Peyer's patch (tissue), 4 donors: ENCODE measurements at places on chromosomes 7 and 10.

GRCh38 chr7:96016056-96016586 is 243.8 kb downstream of the DYNC1I1 start:
- H3K36me3 ChIP-seq: no peaks in the 10 kb centered on the region
- no peaks in the 10 kb centered on the region for H3K27me3 ChIP-seq
- DNase-seq: no peak
- H3K4me1 ChIP-seq: no peaks in the 10 kb centered on the region
- H3K27ac ChIP-seq: no peak overlapping the region

DNA sequence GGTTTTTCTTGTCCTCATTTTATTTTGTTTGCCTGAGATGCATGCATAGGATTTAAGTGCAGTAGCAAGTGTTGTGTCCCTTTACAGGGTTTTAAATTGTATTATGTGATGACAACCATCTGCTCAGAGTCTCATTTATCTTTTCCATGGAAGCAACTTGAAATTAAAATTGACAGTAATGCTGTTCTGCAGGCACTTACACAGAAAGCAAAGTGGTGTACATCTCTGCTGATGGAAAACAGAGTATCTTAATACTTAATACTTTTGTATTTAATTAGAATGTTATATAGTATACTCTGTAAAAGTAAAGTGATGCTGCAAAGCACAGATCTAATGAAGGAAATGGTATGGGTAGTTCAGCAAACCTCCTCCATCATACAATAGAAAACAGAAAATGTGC is 482.9 kb downstream of the POM121L12 start:
- no peak for DNase-seq
- no peaks in the 10 kb centered on the region for H3K36me3 ChIP-seq
- H3K27ac ChIP-seq: no peak overlapping the region
- no peaks in the 10 kb centered on the region for H3K27me3 ChIP-seq
- H3K4me3 ChIP-seq: no peak overlapping the region

DNA sequence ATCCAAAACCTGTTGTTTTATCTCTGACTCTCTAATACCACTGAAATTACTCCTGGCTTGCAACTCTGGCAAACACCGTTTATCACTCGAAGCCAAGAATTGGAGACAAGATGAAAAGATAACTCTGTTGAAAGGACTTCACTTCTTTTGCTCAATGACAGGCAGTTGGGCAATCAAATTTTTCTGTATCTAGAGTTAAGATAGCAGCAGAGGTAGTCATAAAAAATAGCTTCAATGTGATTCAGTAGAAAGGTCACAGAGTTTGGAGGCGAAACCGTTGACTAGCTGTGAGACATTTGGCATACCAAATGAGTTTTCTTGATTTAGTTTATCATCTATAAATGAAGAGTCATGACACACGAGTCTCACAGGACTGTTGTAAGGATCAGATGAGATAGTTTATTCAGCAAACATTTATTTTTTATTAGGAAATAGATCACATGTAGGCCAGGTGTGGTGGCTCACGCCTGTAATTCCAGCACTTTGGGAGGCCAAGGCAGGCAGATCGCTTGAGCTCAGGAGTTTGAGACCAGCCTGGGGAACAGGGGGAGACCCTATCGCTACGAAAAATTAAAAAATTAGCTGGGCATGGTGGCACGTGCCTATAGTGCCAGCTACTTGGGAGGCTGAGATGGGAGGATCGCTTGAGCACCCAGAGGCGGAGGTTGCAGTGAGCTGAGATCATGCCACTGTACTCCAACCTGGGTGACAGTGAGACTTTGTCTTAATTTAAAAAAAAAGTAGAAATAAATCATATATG is 23.6 kb downstream of the AKR1B1 start:
- no peak for DNase-seq
- no peak overlapping the region for H3K27ac ChIP-seq
- H3K4me1 ChIP-seq: no peaks in the 10 kb centered on the region
- no peak overlapping the region for H3K4me3 ChIP-seq

DNA sequence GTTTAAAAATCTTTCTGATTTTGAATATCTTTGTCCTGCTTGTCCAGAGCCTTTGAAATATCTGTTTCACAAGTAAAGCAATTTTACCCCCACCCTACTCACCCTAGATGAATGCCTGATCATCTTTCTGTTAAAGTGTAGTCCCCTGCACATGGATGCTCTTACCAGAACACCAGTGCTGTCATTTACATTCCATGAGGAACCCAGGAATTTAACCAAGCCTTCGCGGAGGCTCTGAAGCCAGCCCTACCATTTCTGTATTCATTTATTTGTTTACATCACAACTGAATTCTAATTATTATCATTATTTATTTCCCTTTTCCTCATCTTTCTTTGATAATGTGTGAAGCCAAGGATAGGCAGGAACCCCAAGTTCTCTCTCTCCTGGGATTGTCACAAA is 167.8 kb upstream of the MYO3A start:
- no peak for DNase-seq
- no peaks in the 10 kb centered on the region for H3K27me3 ChIP-seq
- H3K36me3 ChIP-seq: no peaks in the 10 kb centered on the region

DNA sequence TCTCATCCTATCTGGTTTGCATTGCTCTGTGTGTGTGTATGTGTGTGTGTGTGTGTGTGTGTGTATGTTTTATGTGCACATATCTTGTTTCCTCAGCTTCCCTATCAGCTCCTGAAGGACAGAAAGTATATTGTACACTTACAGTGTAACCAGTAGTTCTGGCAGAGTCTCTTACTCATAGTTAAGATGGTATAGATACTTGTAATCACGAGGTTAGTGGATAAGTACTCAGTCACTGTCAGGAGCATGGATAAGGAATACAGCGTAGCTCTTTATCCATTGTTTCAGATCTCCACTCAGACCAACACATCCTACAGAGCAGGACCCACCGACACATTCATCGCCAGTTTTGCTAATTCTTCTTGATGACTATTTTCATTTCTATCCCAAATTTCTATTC is 275.0 kb downstream of the TSPAN12 start:
- no peaks in the 10 kb centered on the region for H3K36me3 ChIP-seq

GRCh38 chr7:130598056-130598455 is 70.5 kb downstream of the COPG2 start:
- no peak overlapping the region for H3K4me3 ChIP-seq
- no peaks in the 10 kb centered on the region for H3K4me1 ChIP-seq
- no peak for DNase-seq

- H3K36me3 ChIP-seq: no peaks in the 10 kb centered on the region
- H3K4me1 ChIP-seq: peaks cover 10% of the 10 kb centered on the region
- peak; percentile 38 for DNase-seq
- no peaks in the 10 kb centered on the region for H3K27me3 ChIP-seq
- peak overlapping the region; percentile 35 for H3K4me3 ChIP-seq
Measured at GRCh38 chr7:116511552-116512519, 12.3 kb downstream of the CAV2 start.

DNA sequence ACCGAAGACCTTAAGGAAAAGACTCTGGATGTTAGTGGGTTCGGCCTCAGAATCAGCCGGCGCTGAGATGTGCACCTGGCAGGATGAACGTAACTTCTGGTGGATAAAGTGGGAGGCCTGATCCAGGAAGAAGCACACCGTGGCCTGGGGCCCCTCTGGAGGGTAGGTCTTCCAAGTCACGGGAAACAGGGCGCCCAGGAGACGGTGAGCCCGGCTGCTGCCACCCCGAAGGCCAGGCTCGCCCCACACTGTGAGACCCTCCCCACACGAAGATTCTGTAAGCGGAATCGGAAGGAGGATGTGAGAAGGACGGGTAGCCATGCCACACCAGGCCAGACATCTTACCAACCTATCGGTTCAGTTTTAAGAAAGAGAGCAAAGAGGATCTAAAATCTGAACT is 279.0 kb downstream of the DNAJB6 start:
- H3K36me3 ChIP-seq: no peaks in the 10 kb centered on the region
- H3K27me3 ChIP-seq: no peaks in the 10 kb centered on the region
- H3K27ac ChIP-seq: no peak overlapping the region
- no peak for DNase-seq
- H3K4me3 ChIP-seq: no peak overlapping the region
- H3K4me1 ChIP-seq: no peaks in the 10 kb centered on the region

DNA sequence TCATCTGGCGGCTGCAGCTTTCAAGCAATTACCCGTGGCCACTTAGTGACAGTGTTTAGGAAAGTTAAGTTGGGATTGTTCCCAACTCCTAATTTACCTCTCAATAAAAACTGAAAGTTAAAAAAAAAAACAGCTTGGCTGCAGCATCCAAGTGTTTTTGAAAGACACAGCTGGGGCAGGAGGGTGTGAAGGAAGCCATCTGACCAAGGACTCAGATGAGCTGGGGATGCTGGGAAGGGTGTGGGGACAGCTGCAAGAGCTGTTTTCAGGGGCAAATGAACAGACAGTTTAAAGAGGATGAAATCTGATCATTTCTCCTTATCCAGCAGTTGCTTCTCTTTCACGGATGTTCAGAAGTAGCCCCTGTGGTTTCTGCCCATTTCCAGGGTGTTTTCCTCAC is 129.2 kb upstream of the CDCA7L start:
- H3K27me3 ChIP-seq: no peaks in the 10 kb centered on the region
- H3K4me3 ChIP-seq: no peak overlapping the region
- no peak overlapping the region for H3K27ac ChIP-seq
- no peaks in the 10 kb centered on the region for H3K36me3 ChIP-seq

DNA sequence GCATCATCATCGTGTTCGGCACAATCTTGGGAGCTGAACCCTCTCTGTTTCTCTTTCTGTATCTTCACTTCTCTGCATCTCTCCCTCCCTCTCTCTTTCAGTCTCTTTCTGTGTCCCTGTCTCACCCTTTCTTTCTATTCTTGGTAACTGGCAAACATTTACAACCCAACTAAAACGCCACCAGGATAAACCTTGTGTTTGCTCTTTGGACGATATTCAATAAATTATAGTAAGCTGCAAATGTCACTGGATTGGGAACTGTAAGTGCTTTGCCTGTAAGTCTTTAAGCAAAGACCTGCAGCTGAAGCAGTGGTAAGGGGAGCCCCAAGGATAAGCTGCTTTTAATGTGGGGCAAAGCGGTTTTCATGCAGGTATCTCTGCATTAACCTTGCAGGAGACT is 558.0 kb upstream of the MKI67 start:
- no peak overlapping the region for H3K4me3 ChIP-seq
- no peak for DNase-seq
- H3K4me1 ChIP-seq: no peaks in the 10 kb centered on the region
- no peaks in the 10 kb centered on the region for H3K36me3 ChIP-seq
- H3K27ac ChIP-seq: no peak overlapping the region

GRCh38 chr7:142185801-142186200 is 72.1 kb downstream of the PRSS58 start:
- H3K36me3 ChIP-seq: peaks cover 28% of the 10 kb centered on the region
- no peaks in the 10 kb centered on the region for H3K27me3 ChIP-seq
- H3K4me3 ChIP-seq: no peak overlapping the region
- no peak overlapping the region for H3K27ac ChIP-seq

DNA sequence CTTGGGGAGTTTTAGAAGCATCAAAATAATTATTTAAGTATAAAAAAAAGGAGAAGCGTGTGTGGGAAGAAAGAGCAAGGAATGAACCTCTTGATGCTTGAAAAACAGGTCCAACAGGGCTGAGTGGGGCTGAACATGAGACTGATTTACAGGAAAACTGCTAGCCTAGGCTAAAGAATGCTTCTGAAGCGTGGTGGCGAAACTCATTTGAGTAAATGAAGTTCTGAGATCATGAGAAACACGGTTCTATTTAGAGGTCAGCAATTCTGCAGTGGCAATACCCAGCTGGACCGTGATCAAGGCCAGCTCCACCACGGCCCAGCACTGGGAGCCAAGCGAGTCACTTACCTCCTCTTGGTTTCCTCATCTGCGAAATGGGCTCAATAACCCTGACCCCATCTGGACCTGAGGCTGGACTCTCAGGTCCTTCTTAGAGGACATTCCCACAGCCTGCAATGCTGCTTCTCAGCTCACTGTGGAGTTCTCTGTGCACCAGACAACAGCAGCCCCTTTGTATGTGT is 140.1 kb upstream of the ADAM12 start:
- H3K27me3 ChIP-seq: no peaks in the 10 kb centered on the region
- no peak overlapping the region for H3K4me3 ChIP-seq
- no peak for DNase-seq
- H3K4me1 ChIP-seq: no peaks in the 10 kb centered on the region
- no peak overlapping the region for H3K27ac ChIP-seq
- H3K36me3 ChIP-seq: no peaks in the 10 kb centered on the region

GRCh38 chr10:74645692-74646091 is 180.7 kb upstream of the KAT6B start:
- H3K27ac ChIP-seq: no peak overlapping the region
- DNase-seq: no peak
- no peaks in the 10 kb centered on the region for H3K4me1 ChIP-seq
- H3K36me3 ChIP-seq: no peaks in the 10 kb centered on the region
